ENCODE measurements at places on chromosomes 4 and X.

GRCh38 chrX:133594156-133594555, 178.9 kb upstream of the GPC4 start:
- DNase-seq = no peak

- no peak for DNase-seq
Measured at GRCh38 chrX:68199062-68199848, 234.0 kb downstream of the OPHN1 start.

DNA sequence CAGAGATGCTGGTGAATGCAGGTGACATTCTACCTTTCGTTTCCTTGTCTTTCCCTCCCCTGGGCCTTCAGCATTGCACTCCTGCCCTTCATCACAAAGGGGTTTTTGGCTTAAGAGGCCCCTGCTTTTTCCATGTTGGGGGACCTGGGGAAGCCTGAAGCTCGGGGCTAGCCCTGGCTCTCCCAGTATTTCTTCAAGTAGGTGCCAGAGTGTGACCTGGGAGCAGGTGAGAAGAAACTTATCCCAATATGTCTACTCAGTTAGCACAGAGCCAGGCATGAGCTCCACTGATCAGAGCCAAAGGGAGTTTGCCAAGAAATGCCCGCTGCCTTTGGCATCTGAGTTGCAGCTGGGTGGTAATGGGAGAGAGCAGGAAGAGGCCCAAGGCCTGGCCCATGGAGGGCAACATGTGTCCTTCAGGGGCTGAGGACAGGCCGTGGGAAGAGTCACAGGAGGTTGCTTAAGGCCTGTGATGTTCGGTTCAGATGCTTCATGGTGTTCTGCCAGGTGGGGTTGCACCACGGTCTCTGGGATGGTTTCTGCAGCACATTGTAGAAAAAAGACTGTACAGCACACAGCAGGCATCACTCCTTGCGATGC, 7.6 kb downstream of the PRRG3 start:
- DNase-seq = no peak

DNA sequence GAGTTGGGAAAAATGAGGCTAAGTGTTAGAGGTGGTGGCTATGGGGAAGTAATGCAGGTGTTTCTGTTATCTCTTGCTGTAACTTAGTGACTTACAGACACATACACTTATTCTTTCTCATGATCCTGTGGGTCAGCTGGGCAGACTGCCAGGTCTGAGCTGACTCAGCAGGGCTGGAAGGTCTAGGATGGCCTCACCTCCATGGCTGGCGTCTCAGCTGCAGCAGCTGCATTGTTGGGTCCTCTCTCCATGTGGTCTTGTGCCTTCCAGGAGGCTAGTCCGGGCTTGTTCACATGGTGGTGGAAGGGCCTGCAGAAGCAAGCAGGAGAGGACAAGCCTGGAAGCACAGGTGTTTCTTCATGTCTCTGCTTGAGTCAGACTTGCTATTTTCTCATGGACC, 172.7 kb downstream of the NHS start:
- no peak for DNase-seq

GRCh38 chrX:113473418-113473817, 632.8 kb upstream of the AMOT start:
- DNase-seq = no peak

GRCh38 chr4:1746265-1746691, 25.0 kb downstream of the TACC3 start:
- peak; percentile 84 for DNase-seq

DNA sequence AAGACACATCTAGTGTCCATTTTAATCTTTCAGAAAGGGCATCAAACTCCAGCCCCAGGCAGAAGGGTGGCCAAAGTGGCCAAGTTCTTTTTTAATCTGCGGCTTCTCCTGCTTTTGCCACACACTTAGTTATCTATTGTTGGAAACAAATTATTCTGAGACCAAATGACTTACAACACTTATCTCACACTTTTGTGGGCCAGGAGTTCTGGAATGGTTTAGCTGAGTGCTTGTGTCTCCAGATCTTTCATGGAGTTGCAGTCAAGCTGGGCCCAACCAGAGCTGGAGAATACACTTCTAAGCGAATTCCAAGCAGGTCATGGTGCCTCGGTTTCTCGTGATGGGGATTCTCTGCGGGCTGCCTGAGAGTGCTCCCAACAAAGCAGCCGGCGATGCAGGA, 4.0 kb downstream of the TXK start:
- DNase-seq = no peak

GRCh38 chrX:9569876-9570301, 105.0 kb downstream of the TBL1X start:
- DNase-seq = no peak

GRCh38 chr4:153937289-153937688, 148.4 kb upstream of the SFRP2 start:
- DNase-seq = no peak

- no peak for DNase-seq
Measured at GRCh38 chr4:110294165-110294564, 95.8 kb upstream of the ELOVL6 start.

DNA sequence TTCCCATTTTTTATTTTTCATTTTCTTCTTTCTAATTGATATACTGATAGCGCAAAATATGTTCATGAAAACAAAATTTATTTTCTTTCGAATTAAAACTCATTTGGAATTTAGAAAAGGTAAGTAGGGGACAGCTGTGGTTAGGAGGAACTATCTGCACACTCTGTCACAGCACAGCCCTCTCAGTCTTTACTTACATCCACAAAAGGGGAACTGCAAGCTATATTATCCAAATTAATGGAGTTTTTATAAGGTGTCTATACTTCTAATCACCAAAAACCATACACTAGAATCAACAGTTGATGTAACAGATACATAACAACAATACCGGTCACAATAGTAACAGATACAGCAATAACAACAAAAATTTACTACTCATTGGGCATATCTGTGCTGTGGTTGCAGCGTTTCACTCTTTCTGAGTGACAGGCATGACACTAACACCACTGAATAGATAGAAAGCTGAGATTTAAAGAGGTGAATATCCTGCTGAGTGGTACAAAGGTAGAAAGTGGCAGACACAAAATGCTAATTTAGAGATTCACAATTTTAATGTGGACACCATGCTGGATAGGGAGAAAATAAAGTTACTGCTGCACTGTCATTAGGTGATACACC, 160.7 kb downstream of the PPP3CA start:
- DNase-seq = no peak

- no peak for DNase-seq
Measured at GRCh38 chr4:114474188-114474800, 124.3 kb upstream of the UGT8 start.

DNA sequence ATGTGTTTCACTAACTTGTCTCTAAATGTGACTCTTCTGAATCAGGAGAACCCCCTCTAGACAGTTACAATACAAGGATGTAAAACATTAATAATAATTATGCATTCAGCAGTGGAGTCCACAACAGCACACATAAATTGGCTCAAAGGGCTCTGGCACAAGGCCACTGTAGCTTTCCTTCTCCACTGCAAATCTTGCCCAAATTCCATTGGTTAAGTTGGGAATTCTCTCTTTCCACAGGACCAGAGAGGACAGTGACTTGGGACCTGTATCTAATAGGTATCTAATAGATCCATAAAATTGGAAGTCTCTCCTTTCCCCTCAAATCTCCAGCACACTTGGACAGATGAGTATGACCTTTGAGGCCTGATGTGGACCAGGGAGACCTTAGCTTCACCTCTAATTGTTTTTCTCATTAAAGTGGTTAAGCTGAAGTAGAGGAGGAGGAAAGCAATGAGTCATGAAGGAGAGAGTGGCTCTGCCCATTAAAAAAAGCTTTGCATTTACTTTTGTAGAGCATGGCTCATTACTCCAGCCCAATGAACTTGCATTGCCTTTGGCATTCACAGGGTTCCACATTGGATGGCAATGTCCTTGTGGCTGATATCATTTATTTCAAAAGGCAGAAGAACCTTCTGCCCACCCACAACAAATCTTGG, 72.3 kb upstream of the SH3RF1 start:
- no peak for DNase-seq

DNA sequence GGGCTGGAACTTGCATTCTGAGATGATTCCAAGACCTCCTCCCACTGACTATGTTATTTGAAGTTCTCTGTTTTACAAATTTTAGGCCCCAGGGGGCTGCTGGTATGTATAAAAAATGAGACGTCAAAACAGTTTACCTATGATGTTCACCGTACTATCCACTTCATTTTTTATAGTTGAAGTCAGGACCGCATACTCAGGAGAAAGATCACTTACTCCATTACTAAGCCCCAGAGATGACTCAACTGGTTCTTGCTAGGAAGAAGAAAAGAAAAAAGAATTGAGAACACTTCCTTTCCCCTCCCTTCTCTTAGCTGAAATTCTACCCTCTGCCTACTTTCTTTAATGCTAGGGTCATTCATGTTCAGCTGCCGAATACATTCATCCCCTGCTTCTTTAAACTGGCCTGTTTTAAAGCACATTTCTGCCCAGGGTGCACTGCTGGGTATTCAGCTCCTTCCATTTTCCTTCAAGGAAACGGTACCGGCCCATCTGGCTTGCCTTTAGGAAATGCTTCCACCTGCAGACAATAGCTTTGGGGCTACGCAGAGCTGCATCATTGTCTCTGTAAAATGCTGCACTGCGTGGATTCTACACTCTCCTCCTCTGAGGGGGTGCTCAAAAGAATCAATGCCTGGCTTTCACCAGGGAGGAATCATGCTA, 66.2 kb downstream of the IRF2 start:
- DNase-seq = no peak

GRCh38 chrX:41889317-41890025, 33.9 kb downstream of the CASK start:
- DNase-seq = no peak

DNA sequence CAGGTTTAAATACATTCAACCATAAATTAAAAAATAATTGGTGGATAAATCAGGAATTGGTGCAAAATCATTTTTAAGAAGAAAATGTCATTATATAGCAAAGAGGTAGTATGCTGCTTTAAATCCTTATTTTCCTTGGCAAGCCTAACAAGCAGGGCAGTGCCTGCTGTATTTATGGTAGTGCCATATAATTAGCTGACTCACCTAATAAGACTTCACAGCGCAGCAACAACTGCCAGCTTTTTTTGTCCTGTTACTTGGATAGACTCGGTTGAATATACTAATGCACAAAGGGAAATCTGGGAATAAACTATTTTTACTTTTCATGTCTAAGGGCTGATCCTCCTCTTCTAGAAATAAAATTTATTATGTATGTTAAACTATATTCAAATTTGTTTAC, 99.1 kb downstream of the SNCA start:
- no peak for DNase-seq

GRCh38 chr4:57089549-57089948, 20.6 kb downstream of the IGFBP7 start:
- no peak for DNase-seq

- DNase-seq = no peak
Measured at GRCh38 chr4:75135068-75135825, 202.3 kb downstream of the PARM1 start.

DNA sequence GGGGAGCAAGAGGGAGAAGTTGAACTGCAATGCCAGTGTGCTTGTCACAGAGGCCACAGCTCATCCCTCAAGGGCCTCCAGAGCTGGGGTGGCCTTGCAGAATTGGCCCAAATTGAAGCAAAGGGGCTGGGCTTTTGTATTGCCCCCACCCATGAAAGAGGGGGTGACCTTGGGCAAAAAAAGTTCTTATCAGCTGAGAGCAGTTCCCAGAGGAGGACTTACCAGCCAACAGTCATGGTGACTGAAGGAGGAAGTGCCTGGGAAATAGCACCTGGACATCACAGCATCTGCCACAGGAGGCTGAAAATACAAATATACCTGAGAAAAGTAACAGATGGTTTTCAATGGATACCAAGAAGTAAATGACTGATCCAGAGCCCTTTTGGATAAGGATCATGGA, 262.4 kb downstream of the MID1IP1 start:
- DNase-seq = no peak

DNA sequence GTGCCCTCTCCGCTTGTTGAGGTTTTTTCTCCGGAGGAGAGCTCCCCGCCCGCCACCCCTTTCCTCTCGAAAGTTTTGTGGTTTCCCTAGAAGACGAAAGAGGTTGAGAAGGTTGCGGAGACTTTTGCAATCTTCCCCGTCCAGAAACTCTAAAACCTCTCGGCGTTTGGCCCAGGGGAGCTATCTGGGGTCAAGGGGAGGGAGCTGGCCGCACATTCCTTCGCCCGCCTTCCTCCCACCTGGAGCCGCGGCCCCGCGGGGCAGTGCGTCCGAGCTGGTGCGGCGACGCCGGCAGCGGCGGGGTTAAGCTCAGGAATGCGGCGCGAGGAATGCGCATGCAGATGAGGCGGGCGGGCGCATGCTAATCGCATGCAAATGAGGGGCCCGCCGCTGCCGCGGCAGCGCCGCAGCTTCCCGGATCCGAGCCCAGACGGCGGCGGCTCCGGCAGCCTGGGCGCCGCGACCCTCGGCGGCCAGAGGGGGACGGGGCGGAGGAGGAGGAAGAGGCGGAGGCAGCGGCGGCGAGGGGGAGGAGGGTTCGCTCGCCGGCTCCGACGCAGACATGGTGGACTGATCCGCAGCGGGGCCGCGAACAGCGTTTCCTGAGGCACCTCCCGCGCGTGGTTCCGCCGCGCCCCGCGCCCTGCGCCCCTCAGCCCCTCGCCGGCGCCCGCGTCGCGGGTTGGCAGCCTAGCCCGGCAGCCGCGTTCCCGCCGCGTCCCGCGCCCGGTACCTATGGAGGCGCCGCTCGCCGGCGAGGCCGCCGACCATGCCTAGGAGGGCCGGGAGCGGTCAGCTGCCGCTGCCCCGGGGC, at the start of gene WWC2:
Gene WWC2 (plus strand): TSS at position 535 of the 814 bp plus-strand sequence. CDS start 235 bp downstream, at position 770.
- peak; percentile 37 for DNase-seq

- DNase-seq = no peak
Measured at GRCh38 chrX:85114776-85115175, 111.1 kb downstream of the APOOL start.

- no peak for DNase-seq
Measured at GRCh38 chrX:140342410-140342809, 162.5 kb downstream of the SOX3 start.

DNA sequence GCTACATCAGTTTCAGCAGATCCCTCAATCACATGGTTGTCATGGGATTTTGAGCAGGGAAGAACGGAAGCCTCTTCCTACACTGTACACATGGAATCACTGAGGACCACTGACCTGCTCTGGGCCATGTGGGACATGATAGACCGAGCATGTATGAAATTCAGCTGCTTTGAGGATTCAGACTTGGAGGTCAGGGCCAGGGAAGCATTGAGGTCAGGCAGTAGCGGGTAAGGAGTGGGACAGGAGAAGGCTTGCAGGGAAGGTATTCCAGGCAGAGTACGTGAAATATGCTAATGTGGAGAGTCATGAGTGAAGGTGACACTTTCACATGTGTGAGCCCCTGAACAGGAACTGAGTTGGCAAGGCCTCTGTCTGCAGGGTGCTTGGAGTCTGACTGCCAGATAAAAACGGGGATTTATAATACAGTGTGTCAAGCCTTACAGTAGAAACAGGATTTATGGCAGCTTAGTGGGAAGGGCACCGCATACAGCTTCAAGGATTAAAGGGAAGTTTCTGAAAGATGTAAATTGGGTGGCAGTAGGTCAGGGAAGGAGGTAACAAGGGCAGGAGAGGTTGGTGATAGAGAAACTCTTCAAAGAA, 111.7 kb downstream of the STK32B start:
- DNase-seq = no peak

DNA sequence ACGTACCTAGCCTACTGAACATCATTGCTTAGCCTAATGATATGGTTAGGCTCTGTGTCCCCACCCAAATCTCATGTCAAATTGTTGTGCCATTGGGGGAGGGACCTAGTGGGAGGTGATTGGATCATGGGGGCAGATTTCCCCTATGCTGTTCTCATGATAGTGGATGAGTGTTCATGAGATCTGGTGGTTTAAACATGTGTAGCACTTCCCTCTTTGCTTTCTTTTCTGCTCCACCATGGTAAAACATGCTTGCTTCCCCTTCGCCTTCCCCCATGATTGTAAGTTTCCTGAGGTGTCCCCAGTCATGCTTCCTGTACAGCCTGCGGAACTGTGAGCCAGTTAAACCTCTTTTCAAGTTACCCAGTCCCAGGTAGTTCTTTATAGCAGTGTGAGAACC, 102.6 kb downstream of the RAPGEF2 start:
- no peak for DNase-seq
